ENCODE measurements at places on chromosomes 16 and 17.
A peak's percentile ranks its signal among the peaks of the same experiment; 100 is the strongest.

- no peak for DNase-seq
Observed at GRCh38 chr17:56203430-56203829, 50.2 kb downstream of the ANKFN1 start.

DNA sequence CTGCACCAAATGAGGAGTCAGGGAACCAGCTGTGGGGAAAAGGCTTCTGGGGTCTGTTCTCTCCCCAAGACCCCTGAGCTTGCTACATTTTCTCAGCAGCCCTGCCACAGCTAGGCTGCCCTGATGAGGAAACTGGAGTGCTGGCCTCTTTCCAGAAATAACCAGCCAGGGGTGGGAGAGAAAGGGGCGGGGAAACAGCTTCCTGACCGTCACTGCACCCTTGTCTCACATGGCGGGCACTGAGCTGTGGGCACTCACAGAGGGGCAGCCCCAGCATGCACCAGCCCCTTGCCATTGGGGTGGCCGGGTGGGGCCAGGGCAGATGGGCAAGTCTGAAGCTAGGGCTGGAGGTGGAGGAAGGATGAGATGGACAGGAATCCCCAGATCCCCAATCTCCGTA is 2.9 kb downstream of the SRL start:
- DNase-seq, result peak; percentile 75

GRCh38 chr16:69814561-69814960 is 52.4 kb downstream of the WWP2 start:
- DNase-seq, result no peak

GRCh38 chr16:66391726-66392670 is 25.5 kb downstream of the CDH5 start:
- peak; percentile 32 for DNase-seq

DNA sequence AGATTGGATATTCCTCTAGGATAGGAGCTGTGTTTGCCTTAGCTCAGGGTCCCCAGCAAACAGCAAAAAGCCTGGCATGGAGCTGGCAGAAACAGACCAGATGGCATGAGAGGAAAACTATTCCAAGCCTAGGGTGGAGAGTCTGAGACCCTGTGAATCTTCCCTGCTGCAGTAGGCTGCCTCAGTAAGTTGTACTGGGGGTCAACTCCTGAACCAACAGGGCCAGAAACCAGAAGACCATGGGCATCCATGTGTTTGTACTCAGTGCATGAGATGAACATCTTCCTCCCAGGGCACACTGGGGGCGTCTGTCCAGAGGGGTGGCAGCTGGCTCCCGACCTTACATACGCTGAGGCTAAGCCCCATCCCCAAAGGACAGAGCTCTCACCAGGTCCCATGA is 214.4 kb downstream of the C16orf78 start:
- peak; percentile 14 for DNase-seq

DNA sequence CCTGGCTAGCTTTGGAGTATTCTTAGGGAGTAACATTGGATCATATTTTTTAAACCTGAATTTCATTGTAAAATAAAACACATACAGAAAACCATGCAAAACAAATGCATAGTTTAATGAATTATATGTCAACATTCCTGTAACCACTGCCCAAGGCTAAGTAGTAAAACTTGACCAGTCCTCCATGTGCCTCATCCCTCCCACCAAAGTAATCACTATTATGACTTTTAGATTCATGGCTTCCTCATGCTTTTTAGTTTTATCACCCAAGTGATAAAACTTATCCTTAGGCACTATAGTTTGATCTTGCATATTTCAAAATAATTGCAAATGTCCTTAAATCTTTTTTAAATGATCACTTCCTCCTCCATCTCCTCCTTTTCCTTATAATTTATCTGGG is 20.4 kb downstream of the PRKCA start:
- DNase-seq, result no peak

DNA sequence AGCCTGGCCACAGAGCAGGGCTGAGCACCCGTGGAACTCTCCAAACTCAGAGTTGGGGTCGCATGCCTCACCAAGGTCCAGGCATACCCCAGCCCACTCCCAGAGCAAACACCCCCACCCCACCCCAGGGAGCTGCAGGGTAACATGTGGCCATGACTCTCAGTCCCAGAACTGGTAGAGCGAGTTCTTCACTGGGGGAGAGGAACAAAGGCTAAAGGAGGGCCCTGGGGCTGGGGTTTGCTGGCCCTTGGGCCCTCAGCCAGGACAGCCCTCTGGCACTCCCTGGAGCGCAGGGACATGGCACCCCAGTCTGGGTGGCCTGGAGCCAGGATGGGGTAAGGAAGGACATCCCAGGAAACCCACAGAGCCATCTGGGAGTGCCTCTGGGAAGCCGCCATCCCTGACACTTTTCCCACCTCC is 4.2 kb downstream of the HID1 start:
- no peak for DNase-seq

DNA sequence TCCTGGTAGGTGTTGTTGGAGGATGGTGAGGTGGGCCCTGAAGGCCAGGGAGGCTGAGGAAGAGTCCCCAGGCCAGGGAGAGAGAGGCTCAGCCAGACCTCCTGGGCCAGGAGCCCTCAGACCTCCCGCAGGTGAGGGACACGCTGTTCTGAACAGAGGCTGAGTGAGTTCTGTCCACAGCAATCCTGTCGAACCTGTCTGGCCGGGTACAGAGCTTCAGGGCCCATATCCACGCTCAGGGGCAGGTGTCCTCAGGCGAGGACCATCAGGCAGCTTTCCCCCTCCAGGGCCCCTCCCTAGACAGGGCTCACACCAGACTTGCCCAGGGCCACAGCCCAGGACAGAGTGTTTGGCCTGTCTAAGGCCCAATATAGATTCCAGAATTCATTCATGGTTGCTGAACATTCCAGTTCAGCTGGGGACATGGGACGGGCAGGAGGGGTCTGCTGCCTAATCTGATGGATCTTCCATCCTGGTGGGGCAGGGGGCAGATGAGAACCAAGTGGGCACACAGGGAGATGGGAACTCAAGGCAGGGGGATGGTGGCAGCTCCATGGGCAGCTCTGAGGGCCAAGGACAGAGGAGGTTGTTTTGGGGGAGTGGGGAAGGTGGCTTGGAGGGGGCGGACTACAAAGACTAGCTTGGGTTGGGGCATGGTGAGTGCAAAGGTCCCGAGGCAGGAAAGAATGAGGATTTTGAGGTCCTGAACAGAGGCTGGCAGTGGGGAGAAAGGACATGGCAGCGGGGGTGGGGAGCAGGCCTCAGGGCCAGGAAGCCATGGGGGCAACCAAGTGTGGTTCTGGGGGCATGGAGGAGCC is 23.4 kb upstream of the MPRIP start:
- DNase-seq, result no peak

DNA sequence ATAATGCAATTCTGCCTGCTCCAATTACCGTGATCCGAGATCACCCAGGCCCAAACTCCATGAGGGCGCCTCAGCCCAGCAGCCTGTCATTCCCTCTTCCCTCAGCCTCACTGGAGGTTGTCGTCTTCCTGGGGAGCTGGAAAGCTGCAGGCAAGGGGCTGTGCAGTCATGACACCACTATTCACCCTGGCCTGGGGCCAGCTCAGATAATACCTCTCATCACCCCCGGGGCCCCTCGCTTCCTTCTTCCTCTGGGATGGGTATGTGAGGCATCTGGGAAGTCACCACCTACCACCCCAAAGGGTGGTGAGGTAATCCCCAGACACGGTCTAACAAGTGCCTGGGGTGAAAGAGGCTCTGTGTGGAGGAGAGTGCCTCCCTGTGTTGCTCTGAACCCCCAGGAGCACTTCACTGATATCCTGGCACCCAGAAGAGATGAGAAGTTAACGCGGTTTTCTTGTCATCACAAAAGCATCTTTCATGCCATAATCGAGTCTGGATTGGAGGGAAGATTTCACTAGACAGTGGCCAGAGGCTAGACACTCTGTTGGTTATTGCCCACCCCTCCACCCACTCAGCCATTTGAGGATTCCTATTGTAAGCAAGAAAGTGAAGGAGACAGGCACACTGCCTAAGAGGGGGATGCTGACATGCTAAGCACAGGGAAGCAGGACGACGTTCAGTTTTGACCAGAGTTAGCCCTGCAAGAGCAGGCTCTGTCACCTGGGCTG is 18.4 kb downstream of the CFAP20 start:
- no peak for DNase-seq

GRCh38 chr17:45908460-45908859 is 14.1 kb downstream of the MAPT start:
- no peak for DNase-seq

DNA sequence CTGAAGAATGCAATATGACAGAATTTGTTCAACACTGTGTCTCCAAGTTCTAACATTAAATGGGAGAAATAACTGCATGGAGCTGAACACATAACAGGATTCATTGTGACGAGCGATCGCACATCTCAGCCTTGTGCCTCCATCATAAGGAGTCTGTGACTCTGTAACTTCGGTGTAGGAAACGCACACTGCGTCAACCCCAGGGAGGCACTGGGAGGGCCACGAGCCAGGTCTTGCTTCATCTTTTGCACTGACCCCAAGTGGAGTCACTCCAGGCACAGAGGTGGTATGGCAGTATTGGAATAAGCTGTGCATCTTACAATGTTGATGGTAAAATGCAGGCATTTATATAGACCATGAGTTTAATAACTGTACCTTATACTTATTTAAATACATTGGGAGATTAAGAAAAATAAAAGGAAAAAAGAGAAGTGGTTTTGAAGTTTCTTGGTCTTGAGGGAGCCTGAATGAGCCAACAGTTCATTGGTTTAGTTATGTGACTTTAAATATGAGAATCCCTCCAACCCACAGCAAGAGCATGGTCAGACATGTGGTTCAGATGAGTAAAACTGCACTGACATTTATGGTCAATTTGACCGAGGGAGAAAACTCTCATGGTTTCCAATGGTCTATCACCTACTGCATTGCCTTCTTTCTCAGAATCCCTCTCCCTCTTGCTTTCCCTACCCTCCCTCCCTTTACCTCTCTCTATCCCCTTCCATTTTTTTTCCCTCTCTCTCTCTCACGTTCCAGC is 5.7 kb upstream of the PMP22 start:
- no peak for DNase-seq

DNA sequence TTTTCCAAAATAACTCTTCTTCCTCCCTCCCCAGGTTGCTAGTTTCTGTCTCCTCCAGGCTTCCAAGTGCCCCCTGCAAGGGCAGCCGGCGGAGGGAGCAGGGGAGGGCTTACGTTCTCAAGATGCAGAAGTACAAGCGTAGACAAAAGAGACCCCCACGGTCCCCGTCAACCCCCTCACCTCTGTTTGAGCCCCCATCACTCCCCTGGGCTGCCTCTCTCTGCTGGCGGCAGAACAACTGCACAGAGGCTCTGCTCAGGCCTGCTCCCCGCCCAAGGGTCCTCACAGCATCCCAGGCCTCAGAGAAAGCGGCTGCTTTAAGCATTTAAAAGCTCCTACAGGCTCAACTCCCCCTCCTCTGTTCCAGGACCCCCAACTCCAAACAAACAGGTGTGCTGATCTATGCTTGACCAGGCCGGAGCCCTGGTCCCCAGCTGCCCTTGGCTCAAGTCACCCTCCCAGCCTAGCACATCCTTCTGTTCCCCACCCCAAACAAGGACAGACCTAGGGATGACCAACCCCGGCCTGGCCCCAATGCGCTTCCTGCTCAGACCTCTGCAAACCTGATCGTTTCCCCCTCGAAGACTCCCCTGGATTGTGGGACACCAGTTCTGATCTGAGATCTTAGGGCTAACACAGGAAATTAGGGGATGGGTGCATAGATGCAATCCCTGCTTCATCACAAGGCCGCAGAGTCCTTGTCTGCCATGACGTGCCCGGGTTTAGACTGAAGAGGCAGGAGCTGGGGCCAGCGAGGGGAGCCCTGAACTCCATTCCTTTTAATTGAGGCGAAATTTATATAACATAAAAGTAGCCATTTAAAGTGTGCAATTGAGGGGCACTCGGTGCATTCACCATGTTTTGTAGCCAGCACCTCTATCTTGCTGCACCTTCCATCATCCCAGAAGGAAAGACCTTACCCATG is 17.2 kb upstream of the RBFOX3 start:
- DNase-seq, result peak; percentile 50

DNA sequence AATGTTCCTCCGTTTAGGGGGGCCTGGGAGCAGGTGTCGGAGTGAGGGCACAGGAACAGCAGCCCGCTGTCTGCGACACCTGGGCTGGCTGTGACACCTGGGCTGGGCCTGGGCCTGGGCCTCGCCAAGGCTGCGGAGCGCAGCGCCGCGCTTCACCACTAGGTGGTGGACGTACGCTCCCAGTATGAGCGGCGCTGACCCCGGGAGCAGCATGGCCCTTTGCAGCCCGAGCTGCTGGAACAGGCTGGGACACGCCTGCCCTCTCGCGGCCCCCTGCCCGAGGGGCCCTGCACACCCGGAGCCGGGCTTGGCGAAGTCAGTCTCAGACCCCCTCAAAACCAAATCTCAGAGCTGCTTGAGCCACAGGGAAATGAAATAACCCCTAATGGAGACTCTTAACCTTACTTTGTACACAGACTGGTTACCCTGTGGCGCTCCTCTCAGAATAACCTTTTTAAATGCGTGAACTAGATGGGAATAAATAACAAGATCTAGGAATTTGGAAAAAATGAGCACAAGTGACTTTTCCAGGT is 38.6 kb upstream of the FA2H start:
- peak; percentile 72 for DNase-seq

DNA sequence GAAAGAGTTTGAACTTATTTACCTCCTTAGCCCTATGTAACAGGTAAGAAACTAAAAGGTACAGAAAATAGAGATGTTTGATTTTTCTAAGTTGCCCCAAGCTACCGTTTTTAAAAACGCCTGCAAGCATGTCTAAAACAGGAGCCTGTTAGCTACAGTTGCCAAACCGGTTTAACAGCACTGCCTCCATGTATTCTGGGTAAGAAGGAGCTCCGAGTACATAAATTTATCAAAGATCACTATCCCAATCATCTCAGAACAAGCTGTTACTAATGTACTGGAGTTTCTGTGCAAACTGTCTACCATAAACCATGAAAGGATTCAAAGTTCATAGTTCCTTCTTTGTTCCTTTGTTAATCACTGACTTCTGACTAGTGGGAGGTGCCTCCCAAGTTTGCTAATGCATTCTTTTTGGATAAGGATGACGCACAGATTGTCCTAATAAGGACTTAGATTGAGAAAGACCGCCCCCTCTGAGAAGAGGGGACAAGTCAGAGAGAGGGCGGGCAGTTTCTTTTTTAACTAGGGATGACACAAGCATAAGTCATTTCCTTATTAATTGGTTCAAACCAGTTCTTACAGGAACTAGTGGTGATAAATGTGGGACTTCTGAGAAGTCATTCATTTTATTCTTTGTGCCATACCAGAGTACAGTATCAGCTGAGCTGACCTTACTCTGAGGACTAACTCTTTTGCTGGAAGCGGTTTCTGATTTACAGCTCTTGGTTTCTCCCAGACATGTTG is 55.3 kb downstream of the TUBD1 start:
- DNase-seq, result peak; percentile 81

DNA sequence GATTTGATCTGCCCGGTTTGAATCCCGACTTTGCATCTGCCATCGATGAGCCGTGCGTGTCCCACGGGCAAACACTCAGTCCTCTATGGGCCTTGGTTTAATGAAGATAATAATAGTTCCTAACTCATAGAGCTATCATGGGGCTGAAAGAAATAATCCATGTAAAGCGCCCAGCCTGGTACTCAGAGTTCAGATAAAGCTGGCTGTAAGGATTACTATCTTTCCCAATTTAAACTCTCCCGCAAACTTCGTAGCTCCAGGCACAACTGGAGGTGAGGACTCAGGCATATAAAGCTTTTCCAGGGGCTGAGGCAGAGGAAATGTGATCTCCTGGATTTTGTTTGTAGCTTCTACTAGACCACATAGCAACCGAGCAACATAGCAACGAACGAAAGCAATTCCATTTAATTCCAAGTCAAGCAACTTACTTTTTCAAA is 16.3 kb downstream of the ALOX15 start:
- DNase-seq, result no peak

- no peak for DNase-seq
Observed at GRCh38 chr16:23156946-23157460, 7.8 kb upstream of the USP31 start.

Measured in tibial artery (tissue), 4 donors.